ENCODE measurements at places on chromosomes 1 and 21. TPM values are rescaled to one million over a fixed set of nuclear protein-coding genes. Genes with fewer than 3 reads are reported as not detected.

GRCh38 chr1:91913018-91913417 is 27.1 kb upstream of the TGFBR3 start:
- DNase-seq, result no peak

DNA sequence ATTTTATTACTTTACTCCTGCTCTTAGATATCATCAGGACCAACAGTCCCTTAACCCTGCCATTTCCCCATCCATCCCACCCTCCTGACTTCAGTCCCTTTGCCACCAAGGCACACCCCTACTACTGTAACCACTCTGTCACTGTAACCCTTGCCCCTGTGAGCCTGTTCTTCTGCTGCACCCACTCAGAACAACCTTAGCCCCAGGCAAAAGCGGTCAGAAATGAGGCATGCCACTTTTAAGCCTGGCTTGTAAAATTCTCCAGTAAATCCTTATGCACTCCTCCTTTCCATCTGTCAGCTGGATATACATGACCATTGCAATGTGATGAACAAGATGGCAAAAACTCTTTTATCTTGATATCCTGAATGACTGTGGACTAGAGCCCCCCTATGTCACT is 555.0 kb upstream of the PLXNA2 start:
- DNase-seq, result no peak

DNA sequence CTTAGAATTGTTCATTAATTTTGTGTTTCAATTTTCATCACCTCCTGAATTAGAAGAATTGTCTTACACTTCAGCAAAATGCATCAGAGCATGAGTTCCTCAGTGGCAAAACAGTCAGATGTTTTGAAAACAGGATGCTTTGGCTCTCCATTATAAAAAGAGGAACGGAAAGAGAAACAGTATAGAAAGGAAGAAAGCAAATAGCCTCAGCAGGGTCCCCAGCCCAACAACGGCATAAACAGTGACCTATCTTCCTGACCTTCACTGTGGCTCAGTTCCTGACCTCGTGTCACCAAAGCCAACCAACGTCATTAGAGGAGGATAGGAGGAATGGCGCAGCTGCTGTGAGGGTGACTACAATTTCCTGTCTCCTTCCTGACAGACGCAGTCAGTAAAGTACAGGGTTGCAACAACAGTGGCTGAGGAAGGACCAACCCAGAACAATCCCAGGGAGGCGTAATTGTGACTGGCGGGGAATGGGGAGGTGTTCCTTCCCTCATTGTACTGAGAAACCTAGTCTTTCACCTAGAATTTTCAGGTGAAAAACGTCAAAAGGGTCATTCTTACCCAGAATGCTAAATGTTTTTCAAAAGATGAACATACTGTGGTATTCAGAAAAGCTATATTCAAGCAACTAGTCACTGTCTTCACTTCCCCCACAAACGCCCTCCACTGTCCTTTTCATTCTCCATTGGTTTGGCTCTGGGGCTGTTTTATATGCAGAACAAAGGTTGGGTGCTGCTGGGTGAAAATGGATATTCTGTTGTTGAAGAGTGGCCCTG is 197.9 kb upstream of the SGIP1 start:
- DNase-seq, result peak; percentile 79

DNA sequence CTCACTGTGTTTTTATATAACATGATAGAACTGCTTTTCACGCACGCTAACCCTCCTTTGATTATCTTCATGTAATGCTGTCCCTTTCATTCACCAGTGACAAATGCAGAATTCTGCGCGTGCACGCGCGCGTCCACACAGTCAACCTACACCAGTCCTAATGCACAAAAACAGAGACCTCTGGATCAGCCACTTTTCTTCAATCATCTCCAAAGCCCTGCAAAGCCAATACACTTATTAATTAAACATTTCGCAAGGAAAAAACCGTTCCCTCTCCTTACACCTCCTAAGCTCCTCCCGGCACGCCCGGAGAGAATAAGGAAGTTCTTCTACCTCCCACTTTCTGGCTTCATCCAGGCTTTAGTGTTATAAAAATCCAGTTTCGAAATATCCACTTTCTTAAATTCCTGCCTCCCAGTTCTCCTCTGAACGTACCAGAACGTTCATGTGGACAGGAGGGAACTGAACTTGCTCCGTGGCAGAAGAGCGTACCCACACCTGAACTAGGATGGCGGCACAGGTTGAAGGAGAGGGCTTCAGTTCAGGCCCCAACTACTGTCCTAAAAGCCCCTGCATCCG is 4.6 kb downstream of the LMX1A start:
- no peak for DNase-seq

DNA sequence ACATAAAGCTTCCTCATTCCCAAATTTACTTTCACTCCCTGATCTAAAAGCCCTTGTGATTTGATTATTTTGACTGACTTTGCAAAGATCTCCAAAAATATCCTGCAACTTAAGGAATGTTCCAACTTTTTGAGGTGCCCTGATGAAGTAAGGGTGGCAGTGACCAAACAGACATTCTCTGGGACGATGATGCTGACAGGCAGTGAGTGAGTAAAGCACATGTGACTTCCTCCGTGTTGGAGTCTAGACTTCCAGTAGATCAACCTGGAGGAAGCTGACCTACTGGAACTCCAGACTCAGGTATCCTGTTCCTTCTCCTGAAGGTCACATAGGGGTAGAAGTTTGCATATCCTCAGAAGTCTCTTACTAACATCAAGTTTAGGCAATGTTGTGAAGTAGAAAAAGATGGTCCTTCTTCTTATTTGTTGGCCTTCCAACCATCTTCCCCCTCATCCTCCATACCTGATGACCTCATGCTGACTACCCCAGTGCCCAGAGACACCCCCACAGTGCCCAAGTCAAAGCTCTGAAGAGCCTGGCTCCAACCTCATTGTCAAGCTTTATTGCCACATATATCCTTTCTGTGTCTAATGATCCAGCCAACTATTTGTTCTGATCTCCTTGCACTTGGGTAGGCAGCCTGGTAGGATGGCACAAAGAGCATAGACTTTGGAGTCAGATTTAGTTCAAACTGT is 16.0 kb downstream of the TNFSF4 start:
- no peak for DNase-seq

Gene DEPDC1
- total RNA-seq, result 0.56 TPM

Measured in Right ventricle myocardium superior (tissue), 1 donor.